ENCODE measurements at places on chromosomes 6 and 20.

GRCh38 chr6:157763129-157763903, 59.7 kb upstream of the SNX9 start:
- peak; percentile 83 for DNase-seq

GRCh38 chr20:44050925-44051660, 135.9 kb downstream of the JPH2 start:
- no peak for DNase-seq

GRCh38 chr20:44810391-44811149, at the start of gene RIMS4:
Gene RIMS4, minus strand, starts transcription at chr20:44810546. Its CDS starts 275 bp downstream, at chr20:44810271.
- peak; percentile 24 for DNase-seq

DNA sequence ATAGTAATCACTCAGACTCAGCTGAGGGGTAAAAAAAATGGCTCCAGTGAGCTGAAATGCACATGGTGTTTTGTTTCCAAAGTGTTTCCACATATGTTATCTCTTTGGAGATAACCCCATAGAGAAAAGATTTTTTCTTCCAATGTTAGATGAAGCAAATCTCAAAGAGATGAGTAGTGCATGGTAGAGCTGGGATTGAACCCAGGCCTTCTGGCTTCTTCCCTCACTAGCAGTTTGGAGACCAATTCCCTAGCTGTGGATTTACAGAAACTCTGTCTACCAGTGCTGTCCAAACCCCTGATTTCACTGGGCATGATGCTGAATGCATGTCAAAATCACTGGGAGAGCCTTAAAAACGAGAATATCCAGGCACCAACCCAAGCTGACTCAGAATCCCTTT, 165.1 kb downstream of the LRFN2 start:
- DNase-seq: no peak

DNA sequence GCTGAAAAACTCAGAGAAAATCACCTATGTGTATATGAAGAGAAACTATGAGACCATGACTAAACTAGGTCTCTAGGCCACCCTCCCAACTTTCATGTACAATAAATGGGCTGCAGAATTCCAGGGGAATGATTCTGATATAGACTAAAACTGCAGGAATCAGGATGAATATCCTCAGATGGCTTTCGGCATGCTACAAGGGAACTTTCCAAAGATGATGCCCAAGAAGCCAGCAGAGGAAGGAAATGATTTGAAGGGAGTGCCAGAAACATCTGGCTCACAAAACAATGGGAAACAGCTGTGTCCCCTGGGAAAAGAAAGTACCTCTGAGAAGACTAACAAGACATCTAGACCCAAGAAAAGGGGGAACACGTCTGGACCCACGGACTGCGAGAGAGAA, 41.1 kb downstream of the PLN start:
- DNase-seq: no peak

GRCh38 chr6:159039885-159040258, 4.9 kb downstream of the TAGAP start:
- DNase-seq: no peak

DNA sequence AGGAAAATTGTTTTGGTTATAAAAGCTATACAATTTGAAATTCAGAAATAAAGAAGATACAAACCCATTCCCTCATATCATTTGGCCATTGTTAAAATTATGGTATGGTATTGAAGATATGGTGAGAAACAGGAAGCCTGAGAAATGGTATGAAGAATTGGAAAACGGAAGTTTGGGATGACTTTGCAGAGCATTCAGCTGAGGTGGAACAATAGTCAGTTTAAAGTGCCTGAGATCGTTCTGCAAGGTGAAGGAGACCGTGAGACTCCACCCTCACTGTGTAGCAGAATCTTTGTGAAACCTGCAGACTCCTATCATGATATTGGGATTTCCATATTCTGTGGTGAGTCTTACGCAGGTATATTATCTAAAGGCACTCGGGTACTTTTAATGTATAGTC, 97.3 kb downstream of the ADGRB3 start:
- DNase-seq: no peak
